ENCODE measurements at places on chromosomes 11 and 22. TPM values are rescaled to one million over a fixed set of nuclear protein-coding genes. Genes with fewer than 3 reads are reported as not detected.

Gene CRYBB3
- not detected for total RNA-seq

Gene GAL
- total RNA-seq: 2.0 TPM

Gene SLC15A3
- 26.9 TPM for total RNA-seq

Gene DCHS1
- total RNA-seq: 26.3 TPM

Gene ASCL3
- not detected for total RNA-seq

Gene KIF18A
- total RNA-seq: 1.2 TPM

Gene ARHGEF17
- total RNA-seq: 27.3 TPM

Gene SHANK3
- total RNA-seq: 16.2 TPM

Gene DGCR6
- total RNA-seq: 12.8 TPM

Gene RAG2
- total RNA-seq: not detected

Measured in omental fat pad (tissue), 4 donors.